ENCODE measurements at places on chromosomes 13 and 19. TPM values are rescaled to one million over a fixed set of nuclear protein-coding genes. Genes with fewer than 3 reads are reported as not detected.

Gene RFPL4AL1
- not detected for total RNA-seq

Gene RGL3
- total RNA-seq, result 4.7 TPM

DNA sequence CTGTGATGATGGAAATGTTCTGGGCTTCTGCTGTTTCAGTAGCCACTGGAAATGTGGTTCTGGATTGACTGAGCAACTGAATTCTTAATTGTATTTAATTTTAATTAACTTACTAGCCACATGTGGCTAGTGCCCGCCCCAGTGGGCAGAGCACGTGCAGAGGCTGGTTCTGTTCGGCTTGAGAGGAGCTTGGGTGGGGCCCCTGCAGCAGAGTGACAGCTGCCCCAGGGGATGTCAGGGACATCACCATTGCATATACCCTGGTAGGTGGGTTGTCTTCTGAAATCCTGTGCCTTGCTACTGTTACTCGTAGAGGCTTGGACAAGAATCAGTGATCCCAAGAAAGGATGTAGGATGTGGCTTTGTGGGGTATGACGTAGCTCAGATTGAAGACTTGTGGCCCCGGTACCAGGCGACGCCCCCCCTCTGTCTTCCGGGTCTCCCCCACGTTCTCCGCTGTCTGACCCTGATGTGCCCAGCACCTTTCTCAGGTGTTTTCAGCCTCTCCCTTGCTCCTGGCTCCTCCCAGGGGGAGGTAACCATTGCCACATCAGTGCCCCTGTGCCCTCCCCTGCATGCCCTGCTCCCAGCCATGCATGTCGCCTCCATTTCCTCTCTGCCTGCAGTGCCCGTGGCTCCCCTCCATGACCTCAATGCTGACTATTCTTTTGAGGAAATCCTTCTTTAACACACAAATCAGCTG lies 102.6 kb upstream of the RNF113B start:
- no peak for DNase-seq

Gene SLC7A10
- total RNA-seq, result 0.79 TPM

DNA sequence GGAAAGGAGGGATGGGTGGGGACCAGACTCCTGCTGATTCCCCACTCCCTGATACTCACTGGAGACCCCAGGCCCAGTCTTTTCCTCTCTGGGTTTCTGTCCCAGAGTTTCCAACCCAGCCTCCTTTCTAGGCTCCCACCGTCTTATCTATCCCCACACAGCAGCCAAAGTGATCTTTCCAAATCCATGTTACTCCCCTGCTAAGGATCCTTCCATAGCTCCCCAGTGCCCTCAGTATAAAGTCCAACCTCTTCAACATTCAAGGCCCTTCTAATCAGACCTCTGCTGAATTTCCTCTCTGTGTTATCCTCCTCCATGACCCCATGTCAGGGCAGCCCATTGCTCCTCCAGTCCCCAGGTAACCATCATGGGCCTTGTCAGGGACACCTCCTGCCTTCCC lies 1.3 kb upstream of the TGFB1 start:
- DNase-seq, result no peak
